Cardiac muscle cell (in vitro differentiated cells and primary cell): ENCODE measurements at places on chromosomes 1 and 21. TPM values are rescaled to one million over a fixed set of nuclear protein-coding genes. Genes with fewer than 3 reads are reported as not detected.
A peak's percentile ranks its signal among the peaks of the same experiment; 100 is the strongest.

Gene GPR3
- 1.7 and 1.9 TPM in 2 replicates for total RNA-seq

- DNase-seq, result no peak
- no peak overlapping the region for H3K4me3 ChIP-seq
- no peaks in the 10 kb centered on the region for H3K36me3 ChIP-seq
- H3K27ac ChIP-seq, result peak overlapping the region; percentile 3
- H3K27me3 ChIP-seq, result no peaks in the 10 kb centered on the region
- peaks cover 15% of the 10 kb centered on the region for H3K4me1 ChIP-seq
Measured at GRCh38 chr1:232610192-232610901, 19.6 kb downstream of the SIPA1L2 start.

Gene IL20
- not detected in 2 replicates for total RNA-seq

Gene MIA3
- total RNA-seq, result 29.3 and 38.5 TPM in 2 replicates

GRCh38 chr21:37742115-37742514, 174.1 kb downstream of the KCNJ6 start:
- DNase-seq, result no peak
- no peak overlapping the region for H3K27ac ChIP-seq
- H3K4me1 ChIP-seq, result no peaks in the 10 kb centered on the region
- no peaks in the 10 kb centered on the region for H3K36me3 ChIP-seq

- peak; percentile 18 for DNase-seq
- H3K4me1 ChIP-seq, result peaks cover 27% of the 10 kb centered on the region
- no peak overlapping the region for H3K4me3 ChIP-seq
Measured at GRCh38 chr1:100354971-100355394, 2.7 kb downstream of the CDC14A start.

- H3K4me3 ChIP-seq, result no peak overlapping the region
- H3K27ac ChIP-seq, result no peak overlapping the region
- no peaks in the 10 kb centered on the region for H3K27me3 ChIP-seq
- H3K4me1 ChIP-seq, result no peaks in the 10 kb centered on the region
- DNase-seq, result no peak
Measured at GRCh38 chr1:106753066-106753465, 303.4 kb upstream of the PRMT6 start.

- peak; percentile 37 for DNase-seq
- peak overlapping the region; percentile 66 for H3K4me3 ChIP-seq
- H3K27ac ChIP-seq, result peak overlapping the region; percentile 85
- no peaks in the 10 kb centered on the region for H3K27me3 ChIP-seq
- H3K36me3 ChIP-seq, result no peaks in the 10 kb centered on the region
Measured at GRCh38 chr21:33640697-33641351, 717 bp downstream of the CRYZL1 start.

- H3K4me3 ChIP-seq, result no peak overlapping the region
- no peaks in the 10 kb centered on the region for H3K27me3 ChIP-seq
- peak; percentile 41 for DNase-seq
Measured at GRCh38 chr1:26744075-26744959, 43.4 kb upstream of the PIGV start.

DNA sequence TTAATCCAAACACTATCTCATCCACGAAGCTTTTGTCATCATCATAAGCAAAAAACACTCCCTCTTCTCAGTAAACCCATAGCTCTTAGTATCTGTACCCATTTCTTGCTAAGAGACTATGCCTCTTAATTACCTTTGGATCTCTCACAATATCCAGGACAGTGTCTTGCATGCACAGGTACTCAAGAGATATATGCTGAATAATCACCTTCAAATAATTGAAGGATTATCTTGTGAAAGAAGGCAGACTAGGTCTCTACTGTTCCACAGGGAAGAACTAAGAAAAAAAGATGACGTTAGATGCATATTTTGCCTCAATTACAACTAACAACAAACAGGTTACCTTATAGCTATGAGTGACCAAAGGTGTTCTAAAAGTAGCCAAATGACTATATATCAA, 11.5 kb downstream of the FOXJ3 start:
- H3K27ac ChIP-seq, result peak overlapping the region; percentile 15
- DNase-seq, result no peak
- no peaks in the 10 kb centered on the region for H3K36me3 ChIP-seq
- H3K27me3 ChIP-seq, result no peaks in the 10 kb centered on the region
- H3K4me1 ChIP-seq, result peaks cover 28% of the 10 kb centered on the region

Gene SPATA1
- total RNA-seq, result 1.2 and 2.1 TPM in 2 replicates

- H3K27me3 ChIP-seq, result peaks cover 32% of the 10 kb centered on the region
- no peaks in the 10 kb centered on the region for H3K36me3 ChIP-seq
- no peak overlapping the region for H3K27ac ChIP-seq
- DNase-seq, result no peak
- no peaks in the 10 kb centered on the region for H3K4me1 ChIP-seq
- no peak overlapping the region for H3K4me3 ChIP-seq
Measured at GRCh38 chr21:44699502-44700001, 2.6 kb downstream of the KRTAP10-12 start.

DNA sequence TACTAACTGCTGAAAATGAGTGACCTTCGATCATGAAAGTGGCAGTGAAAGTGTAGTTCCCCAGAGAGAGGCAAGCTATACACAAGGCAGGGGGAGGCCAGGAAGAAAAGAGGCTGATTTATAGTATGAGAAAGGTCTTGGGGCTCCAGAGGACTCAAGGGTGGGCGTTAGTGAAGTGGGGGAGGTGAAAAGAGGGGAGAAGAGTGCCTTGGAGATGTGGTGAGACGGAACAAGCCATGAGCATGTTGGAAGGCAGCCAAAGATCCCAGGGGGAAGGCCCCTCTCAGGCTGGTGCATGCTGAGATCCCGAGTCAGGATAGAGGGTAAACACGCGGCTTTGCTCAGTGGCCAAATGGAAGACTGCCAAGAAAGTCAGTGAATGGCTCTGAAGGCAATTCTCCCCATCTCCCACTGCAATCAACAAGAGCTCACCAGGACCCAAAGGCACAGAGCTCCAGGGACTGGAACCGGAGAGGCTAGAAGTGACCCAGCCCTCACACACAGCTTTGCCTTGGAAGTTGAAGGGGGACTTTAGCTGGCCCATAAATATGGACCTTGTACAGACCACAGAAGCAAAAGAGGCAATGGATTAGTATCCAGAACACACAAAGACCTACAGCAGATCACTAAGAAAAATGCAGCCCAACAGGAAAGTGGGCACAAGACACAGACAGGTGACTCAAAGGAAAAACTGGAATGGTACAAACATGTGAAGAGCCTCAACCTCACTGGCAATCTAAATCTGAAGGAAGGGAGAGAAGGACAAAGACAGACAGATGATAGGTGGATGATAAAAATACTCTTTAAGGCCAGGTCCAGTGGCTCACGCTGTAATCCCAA, 49.6 kb downstream of the HSF2BP start:
- no peaks in the 10 kb centered on the region for H3K4me1 ChIP-seq
- DNase-seq, result peak; percentile 85
- H3K27ac ChIP-seq, result no peak overlapping the region
- no peaks in the 10 kb centered on the region for H3K36me3 ChIP-seq

DNA sequence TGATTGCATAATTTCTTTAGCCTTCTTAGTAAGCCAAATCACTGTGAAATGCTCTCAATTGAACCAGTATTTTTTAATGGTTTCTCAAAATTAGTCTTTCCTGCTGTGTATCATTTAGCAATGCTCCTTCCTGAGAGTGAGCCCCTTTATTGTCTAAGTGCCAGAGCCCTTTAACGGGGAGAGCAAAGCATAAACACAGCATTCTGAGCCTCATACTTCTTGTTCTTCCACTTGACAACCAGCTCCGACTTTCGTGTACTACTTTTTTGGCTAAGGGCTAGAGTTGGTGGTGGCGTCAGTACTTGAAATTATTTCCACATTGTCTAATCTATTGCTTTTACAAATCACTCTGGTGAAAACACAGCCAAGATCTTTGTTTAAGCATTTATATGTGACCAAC, 299.0 kb downstream of the TPR start:
- H3K36me3 ChIP-seq, result peaks cover 3% of the 10 kb centered on the region
- H3K4me3 ChIP-seq, result no peak overlapping the region
- no peak for DNase-seq

Gene C21orf91
- 8.6 and 12.7 TPM in 2 replicates for total RNA-seq

Gene SYT6
- 0.09 TPM in 1 of 2 replicates, not detected in the other for total RNA-seq

GRCh38 chr21:17784604-17785402, 34.4 kb downstream of the C21orf91 start:
- H3K27ac ChIP-seq, result no peak overlapping the region
- no peak overlapping the region for H3K4me3 ChIP-seq
- no peak for DNase-seq
- H3K36me3 ChIP-seq, result peaks cover 15% of the 10 kb centered on the region

Gene SEC16B
- 0.35 and 0.63 TPM in 2 replicates for total RNA-seq

- no peak overlapping the region for H3K27ac ChIP-seq
- no peak overlapping the region for H3K4me3 ChIP-seq
- peak; percentile 85 for DNase-seq
- no peaks in the 10 kb centered on the region for H3K4me1 ChIP-seq
- H3K36me3 ChIP-seq, result no peaks in the 10 kb centered on the region
- peaks cover 36% of the 10 kb centered on the region for H3K27me3 ChIP-seq
Measured at GRCh38 chr1:20521960-20522861, 14.3 kb upstream of the MUL1 start.

Gene SLC5A3
- 11.5 and 17.0 TPM in 2 replicates for total RNA-seq

Gene RHBG
- not detected in 2 replicates for total RNA-seq
